ENCODE measurements at places on chromosomes 11 and 22.
A peak's percentile ranks its signal among the peaks of the same experiment; 100 is the strongest.

DNA sequence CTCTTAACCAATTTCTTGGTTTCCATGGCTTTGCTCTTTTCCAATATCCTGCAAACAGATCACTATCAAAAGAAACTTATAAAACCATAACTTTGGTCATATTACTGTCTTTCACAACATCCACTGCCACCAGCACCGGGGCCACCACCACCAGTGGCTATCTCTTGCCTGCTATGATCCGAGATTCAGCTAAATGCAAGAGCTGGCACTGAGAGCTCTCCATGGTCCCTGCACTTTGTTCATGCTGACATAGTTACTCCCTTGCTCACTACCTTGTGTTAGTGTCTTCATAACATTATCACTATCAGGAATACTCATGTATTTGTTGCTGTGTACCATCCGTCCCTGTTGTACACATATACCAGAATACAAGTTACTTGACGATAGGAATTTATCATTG is 299.0 kb downstream of the ETS1 start:
- no peak for DNase-seq

GRCh38 chr11:128174465-128175291 is 412.7 kb downstream of the ETS1 start:
- no peak for DNase-seq

GRCh38 chr11:120058931-120059330 is 79.0 kb downstream of the TRIM29 start:
- no peak for DNase-seq

GRCh38 chr11:2424811-2425495 is 19.4 kb downstream of the TRPM5 start:
- no peak for DNase-seq

- DNase-seq: no peak
Measured at GRCh38 chr22:27750584-27751265, 50.8 kb downstream of the MN1 start.

DNA sequence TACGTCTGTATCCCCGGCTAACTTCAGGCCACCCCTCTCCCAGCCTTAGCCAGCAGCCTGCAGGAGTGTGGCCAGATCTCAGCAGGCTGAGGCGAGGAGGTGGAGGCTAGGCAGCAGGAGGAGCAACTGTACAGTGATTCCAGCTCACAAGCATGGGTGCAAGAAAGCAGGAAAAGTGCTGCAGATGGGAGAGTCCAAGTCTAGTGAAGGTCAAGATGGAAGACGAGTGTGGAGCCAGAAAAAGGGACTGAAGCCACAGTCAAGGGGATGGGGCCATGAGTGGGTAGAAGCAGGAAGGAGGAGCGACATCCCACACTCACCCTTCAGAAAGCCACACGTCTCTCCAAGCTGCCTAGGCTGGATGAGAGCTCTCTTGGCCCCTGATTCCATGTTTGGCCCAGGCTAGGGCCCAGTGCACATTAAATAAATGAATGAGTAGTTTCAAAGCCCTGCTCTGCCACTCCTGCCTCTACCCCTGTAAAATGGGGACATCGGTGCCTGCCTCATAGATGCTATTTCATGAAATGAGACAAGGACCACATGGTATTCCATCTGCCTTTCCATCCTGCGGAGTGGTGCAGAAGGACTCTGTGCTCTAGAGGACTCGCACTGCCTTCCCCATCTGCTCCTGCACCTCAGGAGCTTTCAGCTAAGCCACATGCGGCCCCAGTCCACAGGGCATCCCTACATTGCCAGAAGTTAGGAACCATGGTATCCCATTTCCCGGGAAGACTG is 2.9 kb downstream of the YDJC start:
- no peak for DNase-seq

- DNase-seq: no peak
Measured at GRCh38 chr22:19604711-19605268, 80.6 kb upstream of the CLDN5 start.

DNA sequence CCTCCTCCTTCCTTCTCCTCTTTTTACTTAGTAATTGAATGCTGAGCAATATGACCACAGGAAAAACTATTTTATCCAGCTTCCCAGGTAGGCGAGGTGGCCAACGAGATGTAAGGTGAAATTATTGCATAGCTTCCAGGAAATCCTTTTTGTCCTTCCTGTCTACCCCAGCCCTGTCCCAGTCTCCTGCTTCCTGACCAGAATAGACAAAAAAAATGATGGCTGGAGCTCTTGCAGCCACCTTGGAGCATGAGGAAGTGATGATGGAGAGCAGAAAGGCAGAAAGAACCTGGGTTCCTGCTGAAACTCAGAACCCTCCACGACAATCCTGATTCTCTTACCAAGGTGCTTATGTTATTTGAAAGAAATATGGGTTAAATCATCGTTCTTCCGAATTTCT is 33.9 kb downstream of the DUSP8 start:
- DNase-seq: no peak

- no peak for DNase-seq
Measured at GRCh38 chr22:47324435-47324990, 562.1 kb downstream of the TBC1D22A start.

DNA sequence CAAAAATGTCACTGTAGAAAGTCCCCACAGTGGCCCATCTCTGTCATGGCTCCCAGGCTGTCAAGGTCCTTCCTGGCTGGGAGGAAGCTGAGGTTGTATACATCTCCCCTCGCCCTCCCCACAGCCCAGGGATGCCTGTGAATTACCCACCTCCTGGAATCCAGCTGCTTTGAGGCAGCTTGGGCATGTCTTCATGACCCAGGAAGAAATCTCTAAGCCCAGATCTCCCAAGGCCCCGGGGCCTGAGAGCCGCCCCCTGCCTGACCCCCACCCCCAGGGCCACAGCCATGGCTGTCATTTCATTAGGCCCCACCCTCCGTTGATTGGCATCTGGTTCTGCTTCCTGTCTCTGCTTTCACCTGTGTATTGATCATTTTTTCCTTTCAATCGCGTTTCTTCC is 207.5 kb downstream of the TBC1D22A start:
- no peak for DNase-seq

DNA sequence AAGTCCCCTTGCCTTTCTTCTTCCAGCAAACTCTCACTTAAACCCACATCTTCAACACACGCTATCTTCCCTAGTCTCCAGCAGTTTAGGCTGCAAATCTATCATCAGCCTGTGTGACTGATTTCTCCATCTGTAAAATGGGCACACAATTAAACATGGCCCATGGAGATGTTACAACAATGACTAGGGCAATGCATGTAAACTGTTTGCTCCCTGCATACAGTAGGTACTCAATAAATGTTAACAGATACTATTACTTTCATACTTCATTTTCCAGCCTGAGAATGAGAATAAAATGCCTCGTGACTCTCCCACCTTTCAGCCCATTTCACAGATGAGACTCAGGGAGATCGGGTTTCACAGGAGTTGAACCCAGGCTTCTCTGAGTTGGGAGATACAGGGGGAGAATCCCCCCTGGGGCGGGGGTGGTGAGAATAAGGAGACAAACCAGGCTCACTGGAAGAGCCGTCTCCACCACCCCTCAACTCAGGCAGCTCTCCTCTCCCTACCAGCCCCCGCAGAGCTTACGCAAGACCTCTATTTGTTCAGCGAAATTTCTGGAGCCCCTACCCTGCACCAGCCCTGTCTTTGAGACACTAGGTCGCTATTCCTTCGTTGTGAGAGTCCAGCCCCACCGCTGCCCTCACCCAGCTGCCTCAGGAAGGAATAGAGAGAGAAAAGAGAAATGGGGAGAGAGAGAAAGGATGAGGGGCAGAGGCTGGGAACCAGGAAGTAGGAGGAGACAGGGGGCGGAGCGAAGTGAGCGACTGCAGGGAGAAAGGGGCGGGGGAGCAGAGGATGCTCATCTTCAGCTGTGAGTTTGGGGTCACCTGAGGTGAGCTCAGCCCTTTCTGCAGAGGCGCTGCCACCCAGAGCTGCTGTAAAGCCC is 42.1 kb upstream of the KLHL35 start:
- DNase-seq: no peak

- DNase-seq: no peak
Measured at GRCh38 chr11:78349624-78350023, 68.0 kb downstream of the GAB2 start.

DNA sequence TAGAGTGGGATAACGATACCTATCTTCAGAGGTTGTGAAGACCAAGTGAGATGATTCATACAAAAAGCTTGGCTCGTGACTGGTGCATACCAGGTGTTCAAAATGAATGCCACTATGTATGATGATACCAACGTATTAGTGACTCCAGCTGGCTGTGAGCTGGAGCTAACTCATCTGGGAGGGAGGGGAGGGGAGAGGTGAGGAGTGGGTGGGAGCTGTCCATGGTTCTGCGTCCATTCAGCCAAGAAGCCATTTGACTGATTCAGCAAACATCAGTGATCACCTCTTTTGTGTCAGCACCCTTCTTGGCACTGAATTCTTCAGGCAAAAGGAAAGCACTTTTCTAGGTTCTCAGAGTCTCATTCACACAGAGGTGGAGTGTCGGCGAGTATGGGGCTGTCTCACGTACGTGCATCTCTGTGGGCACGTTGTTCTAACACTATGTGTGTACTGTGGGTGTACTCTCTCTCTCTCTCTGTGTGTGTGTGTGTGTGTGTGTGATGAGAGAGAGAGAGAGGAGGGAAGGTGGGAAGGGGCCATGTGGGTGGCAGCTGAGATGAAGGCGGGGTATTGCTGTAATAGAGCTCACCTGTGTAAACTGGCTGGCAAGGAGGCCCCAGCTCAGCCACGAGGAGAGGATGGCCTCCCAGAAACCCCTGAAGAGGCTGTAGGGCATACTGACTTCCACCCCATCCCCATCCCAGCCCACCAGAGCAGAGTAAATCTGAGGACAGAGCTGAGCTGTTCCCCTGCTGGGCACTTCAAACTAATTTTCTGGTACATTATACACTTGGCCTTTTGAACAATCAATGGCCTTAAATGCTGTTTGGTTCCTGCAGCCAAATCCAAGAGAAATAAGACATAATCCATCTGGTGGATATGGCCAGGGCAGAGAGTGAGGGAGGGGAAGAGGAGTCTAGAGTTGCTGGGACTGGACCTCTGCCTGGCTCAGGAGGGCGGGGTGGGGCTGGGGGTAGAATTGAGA is 96.1 kb upstream of the THY1 start:
- DNase-seq: no peak

GRCh38 chr22:49983148-49984042 is 22.8 kb downstream of the PIM3 start:
- no peak for DNase-seq

GRCh38 chr11:46307369-46307768 is 29.9 kb downstream of the CREB3L1 start:
- DNase-seq: no peak

GRCh38 chr11:47715082-47715669 is at the start of gene AGBL2:
TSS of gene AGBL2 (minus strand) at chr11:47715369. CDS start at chr11:47714650, 719 bp downstream.
- peak; percentile 80 for DNase-seq

- DNase-seq: no peak
Measured at GRCh38 chr11:113760241-113760640, 13.3 kb downstream of the ZW10 start.
